ENCODE measurements at places on chromosomes 1 and 21. TPM values are rescaled to one million over a fixed set of nuclear protein-coding genes. Genes with fewer than 3 reads are reported as not detected.
A peak's percentile ranks its signal among the peaks of the same experiment; 100 is the strongest.

GRCh38 chr1:171267391-171267790, 19.1 kb downstream of the FMO1 start:
- DNase-seq, result no peak

DNA sequence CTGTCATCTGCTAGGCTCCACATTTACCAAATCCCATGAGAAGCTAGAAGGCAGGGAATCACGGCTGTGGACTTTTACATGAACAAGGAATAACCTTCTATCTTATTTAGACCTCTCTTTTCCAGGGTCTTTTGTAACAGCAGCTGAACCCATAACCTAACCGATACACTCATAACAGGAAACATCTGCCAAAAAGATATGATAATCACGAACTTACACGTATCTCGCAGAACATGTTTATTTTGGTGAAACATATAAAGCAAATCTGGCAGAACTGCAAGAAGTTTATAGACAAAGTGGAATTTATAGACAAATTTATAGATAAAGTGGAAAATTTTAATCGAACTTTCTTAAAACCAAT, 20.4 kb downstream of the TINAGL1 start:
- DNase-seq, result no peak

- DNase-seq, result no peak
These were observed 8.3 kb downstream of the RHOC start for GRCh38 chr1:112698366-112699310.

The SEC16B gene
- 3.3 TPM for total RNA-seq

DNA sequence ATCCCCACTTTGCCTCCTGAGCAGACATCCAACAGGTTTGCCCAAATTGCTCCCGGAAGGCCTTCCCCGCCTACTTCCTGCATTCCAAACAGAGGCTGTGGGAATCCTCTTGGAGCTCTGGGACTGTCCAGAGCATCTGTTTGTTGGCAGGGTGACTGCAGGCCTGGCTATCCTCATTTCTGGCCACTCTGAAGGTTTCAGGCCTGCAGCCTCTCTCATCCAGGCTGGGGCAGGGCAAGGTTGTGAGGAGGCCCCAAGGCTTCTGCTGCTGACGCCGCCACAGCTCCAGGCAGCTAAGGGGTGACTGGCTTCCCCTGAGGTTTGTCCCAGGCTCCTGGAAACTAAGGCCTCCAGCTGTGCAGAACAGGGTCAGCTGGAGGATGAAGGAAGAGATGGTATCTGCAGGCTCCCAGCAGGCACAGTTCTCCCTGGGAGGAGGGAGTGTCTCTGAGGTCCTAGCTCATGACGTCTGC, 11.3 kb downstream of the CDK18 start:
- peak; percentile 24 for DNase-seq

- DNase-seq, result no peak
These were observed 22.6 kb downstream of the SLAMF6 start for GRCh38 chr1:160500321-160500990.

DNA sequence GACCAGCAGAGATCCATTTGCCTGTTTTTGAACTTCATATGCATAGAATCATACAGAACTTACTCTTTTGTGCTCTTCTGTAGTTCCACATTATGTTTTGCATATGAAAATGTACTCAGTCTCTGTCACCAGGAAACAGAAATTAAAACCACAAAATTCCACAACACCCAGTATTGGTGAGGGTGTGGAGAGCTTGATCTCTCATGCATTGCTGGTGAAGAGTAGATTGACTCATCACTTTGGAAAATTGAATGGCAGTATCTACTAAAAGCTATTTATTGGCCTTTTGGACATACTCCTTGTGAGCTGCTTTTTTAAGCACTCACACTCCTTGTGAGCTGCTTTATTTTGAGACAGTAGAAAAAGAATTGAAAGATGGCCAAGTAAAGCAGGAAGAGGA, 43.3 kb downstream of the VTCN1 start:
- no peak for DNase-seq

DNA sequence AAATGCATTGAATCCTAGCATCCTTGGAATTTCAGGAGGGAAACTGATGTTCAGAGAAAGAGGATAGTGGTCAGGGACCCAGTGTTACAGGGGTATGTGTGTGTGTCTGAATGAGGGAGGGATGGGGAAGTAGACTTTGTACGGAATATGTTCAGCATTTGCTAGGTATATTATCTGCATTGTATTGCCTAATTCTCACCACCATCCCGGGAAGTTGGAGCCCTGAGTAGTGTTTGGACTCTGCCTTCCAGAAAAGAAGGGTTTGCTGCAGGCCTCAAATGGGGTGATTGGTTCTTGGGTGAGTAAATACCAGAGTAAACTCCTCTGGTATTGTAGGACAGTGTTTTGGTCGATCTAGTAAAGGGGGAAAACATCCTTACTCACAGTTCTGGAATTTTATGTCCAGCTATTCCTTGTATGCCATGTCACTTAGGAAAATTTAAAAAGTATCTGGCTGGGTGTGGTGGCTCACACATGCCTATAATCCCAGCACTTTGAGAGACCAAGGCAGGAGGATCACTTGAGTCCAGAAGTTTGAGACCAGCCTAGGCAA, 7.1 kb upstream of the ZNF496 start:
- no peak for DNase-seq

All from left lung (tissue), 14 donors.